ENCODE measurements at places on chromosomes 16 and 17. TPM values are rescaled to one million over a fixed set of nuclear protein-coding genes. Genes with fewer than 3 reads are reported as not detected.

- DNase-seq, result peak; percentile 56
Observed at GRCh38 chr16:10256784-10257641, 74.8 kb upstream of the GRIN2A start.

Gene TBC1D3C
- not detected for total RNA-seq

- no peak for DNase-seq
Observed at GRCh38 chr17:57332501-57332900, 76.2 kb downstream of the MSI2 start.

DNA sequence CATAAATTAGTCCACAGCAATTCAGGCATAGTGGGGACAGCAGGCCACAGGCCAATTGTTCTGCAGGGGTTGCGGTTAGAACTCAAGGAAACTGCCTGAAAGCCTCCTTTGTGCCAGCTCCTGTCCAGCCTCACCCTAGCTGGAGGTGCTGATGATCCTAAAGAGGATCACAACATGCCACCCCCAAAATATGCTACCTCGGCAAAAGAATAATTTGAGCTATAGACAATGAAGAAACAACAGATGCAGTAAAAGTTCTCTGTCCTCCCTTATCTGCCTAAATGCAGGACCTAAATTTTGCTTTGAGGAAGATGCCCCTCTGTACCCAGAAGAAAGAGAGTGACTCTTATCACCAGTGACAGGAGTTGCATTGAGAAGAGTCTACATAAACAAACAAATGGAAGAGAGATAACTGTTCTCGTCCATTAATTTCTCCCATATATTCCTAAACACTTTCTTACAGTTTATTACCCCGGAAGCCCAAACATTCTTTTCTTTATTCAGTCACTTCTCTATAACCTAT, 14.7 kb downstream of the ALOX15 start:
- no peak for DNase-seq

Gene GGNBP2
- 113 TPM for total RNA-seq

GRCh38 chr17:76947309-76947708, 79.1 kb downstream of the MGAT5B start:
- DNase-seq, result no peak

GRCh38 chr17:11240041-11240840, 772 bp upstream of the SHISA6 start:
- no peak for DNase-seq

Gene FOXN1
- total RNA-seq, result not detected

DNA sequence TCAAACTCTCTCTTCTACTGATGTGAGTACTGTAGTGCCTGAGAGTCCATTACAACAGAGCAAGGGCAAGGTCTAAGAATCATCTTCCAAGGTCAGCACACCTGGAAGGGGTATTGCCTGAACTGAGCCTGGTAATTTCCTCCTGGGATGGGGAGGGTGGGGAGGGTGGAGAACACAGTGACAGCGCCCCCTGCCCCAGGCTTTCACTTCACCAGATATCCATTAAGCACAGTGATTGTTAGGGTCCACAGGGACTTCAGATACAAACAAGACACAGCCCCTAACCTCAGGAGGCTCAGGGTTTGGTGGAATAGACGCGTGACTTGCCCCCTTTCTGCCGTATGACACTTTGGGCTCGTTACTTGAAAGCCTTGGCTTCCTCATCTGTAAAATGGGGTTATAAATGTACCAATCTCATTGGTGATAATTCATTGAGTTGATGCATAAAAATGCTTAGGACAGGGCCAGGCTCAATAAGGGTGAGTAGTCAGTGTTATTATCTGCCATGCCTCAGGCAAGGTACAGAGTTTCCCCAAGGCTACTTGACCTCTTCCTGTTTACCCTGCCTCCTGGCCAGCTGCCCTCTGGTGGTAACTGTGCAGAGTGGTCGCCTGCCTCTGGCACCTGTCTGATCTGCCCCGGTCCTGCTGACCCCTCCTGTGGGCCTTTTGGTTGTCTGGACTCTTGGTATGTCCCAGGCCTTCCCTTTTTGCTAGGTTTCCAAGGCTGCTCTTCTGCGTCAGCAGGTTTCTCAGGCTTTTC, 13.1 kb upstream of the BRD7 start:
- no peak for DNase-seq

DNA sequence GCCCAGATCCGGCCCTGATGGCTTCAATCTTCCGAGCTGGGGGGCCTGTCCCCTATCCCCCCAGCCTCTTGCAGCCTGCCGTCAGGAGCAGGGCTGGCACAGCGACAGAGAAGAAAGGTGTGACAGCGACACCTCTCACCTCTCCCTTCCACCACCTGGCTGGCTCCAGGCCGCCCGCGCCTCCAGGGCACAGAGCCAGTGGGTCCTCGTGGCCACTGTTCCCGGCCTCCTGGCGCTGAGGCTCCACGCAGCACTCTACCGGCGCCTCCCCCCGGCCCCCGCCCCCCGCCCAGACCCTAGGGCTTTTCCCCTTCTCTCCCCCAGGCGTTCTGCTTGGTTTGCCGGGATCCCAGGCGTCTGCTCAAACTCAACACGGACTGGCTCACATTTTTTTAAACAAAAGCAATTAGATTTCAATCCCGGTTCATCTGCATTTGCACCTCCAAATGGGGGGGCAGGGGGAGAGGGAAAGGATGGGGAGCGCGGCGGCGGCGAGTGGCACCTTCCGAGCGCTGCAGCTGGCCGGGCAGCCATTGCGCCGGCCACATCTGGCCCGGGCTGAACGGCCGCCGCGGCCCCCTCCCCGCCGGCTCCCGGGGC, 12.8 kb upstream of the CBX8 start:
- no peak for DNase-seq

DNA sequence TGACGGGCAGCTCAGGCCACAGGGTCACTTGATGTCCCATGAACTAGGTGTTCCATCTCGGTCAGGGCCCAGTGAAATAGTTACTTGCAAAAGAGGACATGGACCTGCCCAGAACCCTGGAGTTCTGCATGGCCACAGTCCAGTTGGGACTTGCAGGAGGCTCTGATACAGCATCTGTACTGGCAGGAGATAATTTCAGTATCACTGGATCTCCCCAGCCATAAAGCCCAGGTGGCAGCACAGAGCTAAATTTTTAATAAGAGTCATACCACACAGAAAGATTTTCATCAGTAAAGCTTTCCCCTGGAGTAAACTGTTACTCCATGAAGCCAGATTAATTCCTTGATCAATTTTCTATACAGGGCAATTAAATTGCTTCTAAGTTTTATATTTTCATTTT, 18.0 kb upstream of the SLC16A5 start:
- no peak for DNase-seq

- no peak for DNase-seq
Observed at GRCh38 chr16:73048292-73049080, 558 bp upstream of the ZFHX3 start.
